ENCODE measurements at places on chromosomes 6 and 20.
A peak's percentile ranks its signal among the peaks of the same experiment; 100 is the strongest.

- no peak for DNase-seq
These were observed 443.2 kb downstream of the MAFB start for GRCh38 chr20:40245829-40246228.

- DNase-seq, result no peak
These were observed 109.8 kb upstream of the EMILIN3 start for GRCh38 chr20:41476446-41476845.

GRCh38 chr6:170137176-170137891 lies 153.5 kb downstream of the DLL1 start:
- no peak for DNase-seq

GRCh38 chr6:31734821-31735406 lies 1.4 kb downstream of the CLIC1 start:
- DNase-seq, result peak; percentile 76

GRCh38 chr6:134240665-134241431 lies 77.1 kb downstream of the SGK1 start:
- DNase-seq, result peak; percentile 69

DNA sequence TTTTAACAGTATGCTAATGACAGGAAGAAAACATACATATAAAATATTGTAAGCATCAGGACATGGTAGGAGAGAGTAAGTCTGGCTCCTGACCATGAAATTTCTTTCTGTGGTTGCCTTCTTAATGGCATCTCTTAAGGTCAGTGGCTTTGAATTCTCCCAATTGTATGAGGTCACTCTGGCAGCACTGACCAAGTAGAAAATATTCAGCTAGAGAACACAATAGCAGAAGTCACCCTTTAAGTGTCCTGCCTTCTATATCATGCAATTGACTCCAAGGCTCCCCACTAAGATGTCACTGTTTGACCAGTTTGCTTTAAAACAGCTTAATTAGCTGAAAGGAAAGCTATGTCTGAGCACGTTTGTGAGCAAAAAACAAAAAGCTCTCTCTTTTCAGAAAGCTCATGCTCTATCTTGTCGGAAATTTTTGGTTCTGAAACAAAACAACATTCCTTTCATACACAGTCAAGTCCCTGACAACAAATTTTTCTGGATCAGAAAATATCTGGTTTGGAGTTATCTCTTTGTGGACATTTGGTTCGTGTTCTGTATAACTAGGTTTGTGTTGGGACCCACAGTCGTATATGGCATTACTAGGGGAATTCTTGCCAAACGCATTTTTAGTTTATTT lies 120.9 kb upstream of the IFNGR1 start:
- DNase-seq, result no peak

DNA sequence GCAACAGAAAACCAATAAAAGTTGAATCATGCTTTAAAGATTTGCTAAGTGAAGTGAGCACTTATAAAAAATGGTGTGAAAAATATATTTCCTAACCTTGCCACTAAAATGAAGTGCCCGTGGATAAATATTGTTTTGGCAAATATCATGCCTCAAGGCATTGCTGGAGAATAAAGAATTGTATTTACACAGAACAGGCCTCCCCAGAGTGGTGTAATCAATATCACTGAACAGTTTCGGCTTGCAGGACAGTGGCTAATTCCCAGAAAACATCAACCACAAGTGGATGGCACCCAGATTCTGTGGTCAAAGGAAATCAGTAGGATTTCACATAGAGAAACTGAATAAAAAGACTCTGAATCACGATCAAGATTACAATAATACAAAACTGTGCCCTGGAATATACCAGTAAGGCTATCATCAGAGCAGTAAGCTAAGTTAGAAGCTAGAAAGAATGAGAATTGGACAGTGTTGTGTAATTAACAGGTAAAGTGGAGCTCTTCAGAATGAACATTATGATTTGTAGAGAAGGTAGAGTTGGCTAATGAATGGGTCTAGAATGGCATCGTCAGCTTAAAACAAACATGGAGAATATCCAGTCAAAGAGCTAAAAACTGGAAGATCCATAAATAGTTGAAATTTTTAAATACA lies 1026.9 kb upstream of the ADGRB3 start:
- DNase-seq, result no peak

GRCh38 chr20:56799187-56799586 lies 170.1 kb downstream of the TFAP2C start:
- no peak for DNase-seq

DNA sequence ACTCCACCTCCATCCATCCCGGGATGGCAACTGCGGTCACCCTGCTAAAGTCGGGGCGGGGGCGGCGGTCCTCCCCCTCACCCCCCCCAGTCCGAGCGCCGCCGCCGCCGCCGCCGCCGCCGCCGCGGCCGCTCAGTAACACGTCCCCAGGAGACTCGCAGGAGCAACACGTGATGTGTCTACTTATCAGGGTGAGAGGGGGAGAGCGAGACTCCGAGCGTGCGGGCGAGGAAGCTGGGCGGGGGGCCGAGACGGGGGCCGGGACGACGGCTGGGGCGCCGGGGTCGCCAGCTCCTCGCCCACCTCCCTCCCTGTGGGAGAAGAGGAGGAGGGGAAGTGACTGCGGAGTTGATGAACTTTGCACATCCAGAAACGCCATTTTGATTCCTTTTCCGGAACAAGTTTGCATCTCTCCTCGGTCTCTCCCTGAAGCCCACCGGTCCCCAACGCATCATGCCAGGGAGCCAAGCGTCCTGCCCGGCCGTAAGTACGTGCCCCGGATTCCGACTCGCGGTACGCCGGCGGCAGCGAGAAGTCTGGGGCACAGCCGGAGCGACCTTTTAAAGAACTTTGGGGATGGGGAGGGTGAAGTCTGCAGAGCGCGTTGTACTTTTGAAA lies at the start of gene RREB1:
TSS of gene RREB1 (plus strand) at position 384 of the 618 bp plus-strand sequence. CDS start 73,951 bp downstream, outside the sequence.
- peak; percentile 73 for DNase-seq

DNA sequence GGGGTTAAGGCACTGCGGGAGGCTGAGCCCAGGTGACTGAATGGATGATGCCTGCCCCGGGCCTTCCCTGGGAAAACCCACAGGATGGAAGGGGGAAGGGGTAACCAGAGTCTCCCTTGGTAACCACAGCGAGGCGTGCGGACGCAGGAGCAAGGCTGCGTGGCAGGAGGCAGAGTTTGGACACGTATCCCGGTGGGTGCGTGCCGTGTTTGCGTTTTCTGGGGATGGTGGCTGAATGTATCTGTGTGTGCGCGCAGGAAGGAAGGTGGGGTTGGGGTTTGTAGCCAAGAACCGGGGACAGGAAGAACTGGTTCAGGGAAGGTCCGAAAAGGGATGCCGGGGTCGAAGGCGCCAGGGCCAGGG lies 1.8 kb downstream of the MDGA1 start:
- no peak for DNase-seq

DNA sequence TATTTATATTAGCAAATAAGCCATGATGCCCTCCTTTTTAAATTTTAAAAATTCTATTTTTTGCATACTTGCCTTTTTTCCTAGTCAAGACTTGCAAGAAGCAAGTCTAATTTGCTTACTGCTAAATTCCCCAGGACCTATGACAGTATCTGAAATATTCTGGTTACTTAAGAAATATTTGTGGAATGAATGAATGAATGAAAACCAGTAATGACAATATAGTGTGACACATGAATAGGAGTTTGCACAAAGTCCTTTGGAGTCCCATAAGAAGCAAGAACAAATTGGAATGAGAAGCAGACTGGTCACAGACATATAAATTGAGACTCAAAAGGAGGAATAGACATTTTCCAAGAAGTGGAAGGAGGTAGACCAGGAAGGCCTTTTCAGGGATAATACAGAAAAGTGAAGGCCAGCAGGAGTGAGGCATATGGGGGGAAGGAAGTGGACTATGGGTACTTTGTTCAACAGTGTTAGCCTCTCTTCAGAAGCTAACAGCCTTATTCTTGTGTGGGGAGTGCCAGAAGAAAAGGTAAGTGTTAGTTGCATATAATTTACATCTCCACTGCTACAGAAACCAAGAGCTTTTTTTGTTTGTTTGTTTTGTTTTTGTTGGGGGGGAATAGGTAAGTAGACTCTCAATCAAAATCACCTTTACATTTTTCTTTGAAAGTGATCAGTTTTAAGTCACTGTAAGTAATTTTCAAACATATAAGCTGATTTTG lies 93.6 kb upstream of the FAM184A start:
- no peak for DNase-seq

DNA sequence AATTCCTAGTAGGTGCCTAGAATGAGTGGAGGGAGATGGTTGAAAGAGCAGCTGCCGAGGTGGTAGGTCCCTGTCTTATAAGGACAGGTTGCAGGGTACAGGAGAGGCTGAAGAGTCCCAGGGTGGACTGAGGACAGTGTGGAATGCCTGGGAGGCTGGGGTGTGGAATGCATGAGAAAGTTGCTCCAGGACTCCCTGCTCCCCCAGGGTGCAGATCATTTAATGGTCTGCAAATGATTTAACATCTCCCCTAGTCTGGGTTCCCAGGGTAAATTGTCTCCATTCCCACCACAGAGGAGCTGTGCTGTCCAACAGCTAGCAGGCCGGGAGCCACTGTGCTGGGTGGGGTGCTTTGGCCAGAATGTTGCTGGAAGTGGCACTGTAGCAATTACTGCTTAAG lies 76.0 kb downstream of the CD83 start:
- DNase-seq, result no peak

GRCh38 chr20:17645010-17645409 lies 37.0 kb downstream of the RRBP1 start:
- no peak for DNase-seq

GRCh38 chr20:50308513-50309279 lies 118.1 kb downstream of the CEBPB start:
- DNase-seq, result no peak

DNA sequence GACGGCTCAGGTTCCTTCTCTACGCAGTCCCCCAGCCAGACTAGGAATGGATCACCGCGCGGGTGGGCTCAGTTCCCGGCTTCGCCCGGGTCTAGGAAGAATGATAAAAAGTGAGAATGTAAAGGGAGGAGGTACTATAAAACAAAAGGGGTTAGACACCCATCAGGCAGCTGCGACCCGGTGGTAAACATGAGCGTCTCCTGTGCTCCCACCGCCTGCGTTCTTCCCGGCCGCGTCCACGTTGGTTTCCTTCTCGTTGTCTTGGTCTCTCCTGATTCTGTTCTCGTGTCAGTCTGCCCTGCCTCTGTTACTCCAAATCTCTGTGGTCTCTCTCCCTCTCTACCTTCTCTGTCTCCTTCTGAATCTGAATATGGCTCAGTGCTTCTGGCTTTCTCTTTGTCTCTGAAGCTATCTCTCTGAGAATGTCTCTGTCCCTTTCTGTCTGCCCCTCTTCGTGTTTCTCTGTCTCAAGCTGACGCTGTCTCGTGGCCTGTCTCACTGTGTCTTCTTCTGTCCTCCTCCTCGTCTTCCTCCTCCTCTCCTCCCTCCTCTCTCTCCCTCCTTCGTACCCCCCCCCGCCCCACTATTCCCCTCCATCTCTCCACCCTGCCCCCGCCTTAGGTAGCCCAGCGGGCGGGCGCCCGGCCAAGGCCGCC lies 41.6 kb upstream of the FOXP4 start:
- DNase-seq, result no peak

GRCh38 chr6:111761783-111762312 lies 111.4 kb downstream of the FYN start:
- DNase-seq, result no peak

- DNase-seq, result no peak
These were observed 97.3 kb upstream of the ZNFX1 start for GRCh38 chr20:49375170-49375569.

GRCh38 chr20:60294632-60295031 lies 336.4 kb downstream of the CDH26 start:
- DNase-seq, result no peak
